T-helper 9 cell (primary cell): ENCODE measurements at places on chromosomes 7 and 10.

DNA sequence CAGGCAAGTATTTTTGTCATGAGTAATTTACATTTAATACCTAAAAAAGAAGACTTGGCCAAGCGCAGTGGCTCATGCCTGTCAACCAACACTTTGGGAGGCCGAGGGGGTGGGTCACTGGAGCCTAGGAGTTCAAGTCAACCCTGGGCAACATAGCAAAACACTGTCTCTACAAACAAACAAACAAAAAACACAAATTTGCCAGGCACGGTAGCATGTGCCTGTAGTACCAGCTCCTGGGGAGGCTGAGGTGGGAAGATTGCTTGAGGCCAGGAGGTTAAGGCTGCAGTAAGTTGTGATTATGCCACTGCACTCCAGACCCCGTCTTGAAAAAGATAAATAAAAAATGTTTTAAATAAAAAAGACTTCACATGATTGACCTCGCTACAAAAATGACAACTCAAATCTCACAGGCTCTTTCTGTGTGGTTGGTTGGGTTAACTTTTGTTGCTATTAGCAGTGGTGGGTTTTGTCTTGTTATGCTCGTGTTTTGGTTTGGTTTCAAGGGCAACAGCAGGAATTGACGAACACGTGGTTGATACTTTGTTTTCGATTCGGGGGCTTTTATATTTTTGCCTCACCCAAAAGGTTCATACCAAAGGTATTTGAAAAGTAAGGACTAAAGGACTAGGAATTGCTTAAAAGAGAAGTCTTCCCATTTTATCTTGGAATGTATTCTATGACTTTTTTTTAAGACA lies 227.2 kb upstream of the MKLN1 start:
- no peak for DNase-seq

DNA sequence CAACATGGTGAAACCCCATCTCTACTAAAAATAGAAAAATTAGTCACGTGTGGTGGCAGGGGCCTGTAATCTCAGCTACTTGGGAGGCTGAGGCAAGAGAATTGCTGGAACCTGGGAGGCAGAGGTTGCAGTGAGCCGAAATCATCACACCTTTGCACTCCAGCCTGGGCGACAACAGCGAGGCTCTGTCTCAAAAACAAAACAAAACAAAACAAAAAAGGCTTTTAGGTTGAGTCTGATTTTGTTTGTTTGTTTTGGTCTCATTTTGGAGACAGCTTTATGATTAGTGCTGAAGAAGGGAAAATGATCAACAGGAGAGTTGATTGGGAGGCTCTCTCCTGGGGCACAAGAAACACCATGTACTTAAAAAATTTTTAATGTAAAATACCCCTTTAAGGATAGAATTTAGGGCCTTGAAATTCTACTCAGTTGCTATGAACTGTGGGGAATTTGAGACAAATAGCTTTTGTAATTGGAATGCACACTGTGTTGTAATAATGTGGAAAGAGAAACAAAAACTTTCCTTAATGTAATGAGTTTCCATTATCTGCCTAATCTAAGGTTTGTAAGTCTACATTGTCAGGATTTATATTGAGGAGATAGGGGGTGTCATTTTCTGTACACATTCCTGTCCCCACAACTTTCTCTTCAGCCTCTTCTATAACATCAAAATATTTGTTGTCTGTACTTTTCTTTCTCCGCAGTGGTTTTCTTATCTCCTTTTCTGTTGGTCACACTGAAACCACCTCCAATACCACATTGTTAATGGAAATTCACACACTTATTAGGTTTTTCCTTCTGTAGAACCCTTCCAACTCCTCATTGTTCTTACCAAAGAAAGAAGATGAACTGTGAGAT lies 41.3 kb downstream of the ARID5B start:
- DNase-seq, result no peak

- DNase-seq, result no peak
Measured at GRCh38 chr10:15814565-15814964, 45.7 kb downstream of the MINDY3 start.

GRCh38 chr10:35564341-35564968 lies 40.7 kb upstream of the GJD4 start:
- DNase-seq, result no peak

- DNase-seq, result no peak
Measured at GRCh38 chr10:14302035-14302434, 28.7 kb downstream of the FRMD4A start.

GRCh38 chr7:17526621-17527020 lies 228.2 kb downstream of the AHR start:
- DNase-seq, result no peak

DNA sequence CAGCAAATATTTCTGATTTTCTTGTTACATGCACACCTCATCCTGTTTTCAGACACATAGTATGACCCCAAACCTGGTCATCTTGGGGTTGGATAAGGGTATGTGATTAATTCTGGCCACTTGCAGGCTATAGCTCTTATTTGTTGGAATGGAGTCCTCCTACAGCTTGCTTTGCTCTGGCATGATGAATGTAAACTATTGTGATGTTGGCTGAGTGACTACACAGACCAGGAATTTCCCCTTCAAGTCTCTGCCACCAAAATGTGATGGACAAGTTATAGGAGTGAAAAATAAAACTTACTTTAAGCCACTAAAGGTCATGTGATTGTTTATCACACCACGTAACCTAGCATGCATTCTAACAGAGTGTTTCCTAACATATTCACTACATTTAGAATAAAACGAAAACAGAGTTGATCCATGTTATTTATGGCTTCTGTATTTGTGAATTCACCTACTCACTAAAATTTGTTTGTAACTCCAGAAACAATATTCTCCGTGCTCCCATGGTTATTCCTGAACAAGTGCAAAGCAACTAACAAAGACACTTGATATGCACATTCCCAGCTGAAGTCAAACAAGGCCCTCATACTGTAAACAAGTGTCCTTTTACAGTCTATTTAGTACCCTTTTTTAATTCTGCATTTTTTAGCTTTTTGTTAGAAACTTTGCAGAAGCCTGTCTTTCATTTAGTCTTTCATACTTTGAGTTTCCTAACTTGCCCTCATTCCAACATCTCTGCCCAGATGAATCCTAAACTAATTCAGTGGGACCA lies 599.2 kb upstream of the PCDH15 start:
- no peak for DNase-seq

GRCh38 chr7:106418094-106418493 lies 133.3 kb upstream of the NAMPT start:
- no peak for DNase-seq

GRCh38 chr10:114908896-114909295 lies 29.1 kb upstream of the TRUB1 start:
- no peak for DNase-seq
